ENCODE measurements at places on chromosomes 11 and 22.
A peak's percentile ranks its signal among the peaks of the same experiment; 100 is the strongest.

DNA sequence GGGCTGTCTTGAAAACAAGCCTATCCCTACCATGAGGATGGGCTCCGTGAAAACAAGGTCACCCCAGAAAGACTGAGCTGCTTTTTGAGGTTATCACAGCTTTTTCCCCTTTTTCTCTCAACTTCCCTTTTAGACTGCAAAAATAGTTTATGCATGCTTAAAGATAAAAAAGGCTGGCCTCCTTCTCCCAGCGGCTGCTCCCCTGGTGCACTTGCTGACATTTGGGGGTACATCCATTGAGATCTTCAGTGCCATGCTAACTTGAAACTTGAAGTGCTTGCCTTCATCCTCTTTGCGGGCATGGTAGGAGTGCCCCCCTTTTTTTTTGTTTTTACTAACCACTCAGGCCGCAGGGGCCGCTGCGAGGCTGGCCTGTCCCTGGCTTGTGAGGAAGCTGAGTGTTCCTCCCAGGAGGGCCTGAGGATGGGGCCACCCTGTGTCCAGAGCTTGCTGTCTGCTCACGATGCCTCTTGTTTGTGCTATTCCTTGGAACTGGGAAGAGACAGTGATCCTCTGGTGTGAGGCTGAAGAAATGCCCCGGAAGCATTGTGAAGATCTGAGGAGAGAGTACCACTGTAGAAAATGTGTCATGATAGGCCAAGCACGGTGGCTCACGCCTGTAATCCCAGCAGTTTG, 2.2 kb downstream of the TANGO2 start:
- no peak for DNase-seq

- DNase-seq: no peak
These were observed 25.3 kb downstream of the ABTB2 start for GRCh38 chr11:34332524-34332923.

DNA sequence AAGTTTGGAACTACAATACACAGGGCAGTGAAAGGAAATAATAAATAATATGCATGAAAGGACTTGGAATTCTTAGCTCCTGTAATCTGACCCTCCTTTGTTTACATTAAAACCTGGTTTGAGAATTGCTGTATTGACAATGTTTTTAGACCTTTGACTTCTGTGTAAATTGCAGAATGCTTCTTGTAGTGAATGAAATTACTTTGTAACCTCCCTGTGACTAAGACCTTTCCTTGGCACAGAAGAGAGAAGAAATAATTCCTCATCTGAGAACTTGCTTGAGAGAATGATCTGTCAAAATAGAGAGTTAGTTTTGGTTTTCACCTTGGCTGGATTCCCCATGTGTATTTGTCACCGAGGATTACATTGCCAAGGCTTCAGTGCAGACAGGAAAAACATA, 640.0 kb upstream of the ANO5 start:
- DNase-seq: no peak

GRCh38 chr11:78262691-78263090, 74.0 kb downstream of the USP35 start:
- DNase-seq: no peak

DNA sequence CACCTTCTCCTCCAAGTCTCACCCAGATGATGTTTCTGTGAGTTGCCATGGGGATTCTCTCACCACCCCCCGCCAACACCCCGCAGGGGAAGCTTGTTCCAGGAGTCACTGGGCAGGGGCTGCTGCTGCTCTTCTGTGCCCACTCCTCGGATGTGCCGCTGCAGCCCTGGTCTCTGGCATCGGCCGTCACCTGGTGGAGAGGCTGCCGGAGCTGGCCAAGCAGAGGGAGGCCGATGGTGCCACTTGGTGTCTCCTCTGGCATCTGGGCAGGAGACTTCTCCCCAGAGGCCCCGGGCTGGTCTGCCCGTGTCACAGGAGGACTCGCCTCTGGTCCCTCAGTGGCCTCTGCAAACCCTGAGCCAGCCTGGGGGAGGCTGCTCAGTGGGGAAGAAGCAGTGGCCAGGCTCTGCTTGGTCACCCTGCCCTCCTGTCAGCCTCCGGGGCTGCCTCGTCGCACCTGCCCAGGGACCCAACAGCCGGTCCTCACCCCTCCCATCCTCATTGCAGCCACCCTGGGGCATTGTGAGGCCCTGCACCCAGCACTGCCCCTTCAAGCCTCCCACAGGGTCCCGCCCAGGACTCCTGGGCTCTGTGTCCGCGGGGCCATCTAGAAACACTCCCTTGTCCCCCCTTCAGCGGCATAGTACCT, 424 bp upstream of the ADORA2A start:
- no peak for DNase-seq

GRCh38 chr11:73147771-73148681, 5.9 kb upstream of the FCHSD2 start:
- DNase-seq: no peak

DNA sequence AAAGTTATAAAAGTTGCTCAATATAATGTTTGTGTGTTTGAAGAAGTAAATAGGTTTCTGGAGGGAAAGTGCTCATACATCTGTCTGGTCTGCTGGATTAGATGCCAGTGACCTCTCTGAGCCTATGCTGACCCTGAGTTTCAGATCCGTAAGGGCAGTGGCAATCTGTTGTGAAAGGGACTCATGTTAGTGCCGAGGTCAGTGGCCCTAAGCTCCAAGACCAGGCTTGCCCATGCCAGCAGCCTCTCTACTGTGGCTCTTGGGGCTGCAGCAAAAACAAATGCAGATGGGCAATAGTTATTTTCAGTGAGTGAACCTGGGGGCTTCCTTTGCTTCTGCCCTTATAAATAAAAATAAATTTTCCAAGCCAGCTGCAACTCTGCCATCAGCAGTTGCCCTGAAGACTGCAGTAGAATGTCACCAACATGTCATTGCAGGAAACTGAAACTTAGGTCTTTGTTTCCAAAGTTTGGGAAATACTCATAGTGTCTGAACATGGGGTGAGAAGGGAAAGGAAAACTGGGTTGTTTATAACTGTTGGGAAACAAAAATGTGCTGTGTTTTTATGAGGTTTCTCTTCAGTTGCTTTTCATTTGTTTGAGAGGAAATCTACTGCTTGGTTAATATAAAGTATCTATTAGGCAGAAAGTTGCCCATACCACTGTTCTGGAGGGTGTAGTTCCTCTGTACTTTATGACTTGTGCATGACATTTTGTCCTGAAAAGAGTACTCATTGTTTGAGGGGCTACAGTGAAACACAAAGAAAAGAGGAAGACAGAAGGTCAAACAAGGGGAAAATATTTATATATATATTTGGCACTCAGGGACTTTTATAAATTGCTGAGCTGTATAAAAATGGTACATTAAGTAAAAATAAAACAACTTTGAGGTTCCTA, 9.5 kb upstream of the MS4A4E start:
- no peak for DNase-seq

DNA sequence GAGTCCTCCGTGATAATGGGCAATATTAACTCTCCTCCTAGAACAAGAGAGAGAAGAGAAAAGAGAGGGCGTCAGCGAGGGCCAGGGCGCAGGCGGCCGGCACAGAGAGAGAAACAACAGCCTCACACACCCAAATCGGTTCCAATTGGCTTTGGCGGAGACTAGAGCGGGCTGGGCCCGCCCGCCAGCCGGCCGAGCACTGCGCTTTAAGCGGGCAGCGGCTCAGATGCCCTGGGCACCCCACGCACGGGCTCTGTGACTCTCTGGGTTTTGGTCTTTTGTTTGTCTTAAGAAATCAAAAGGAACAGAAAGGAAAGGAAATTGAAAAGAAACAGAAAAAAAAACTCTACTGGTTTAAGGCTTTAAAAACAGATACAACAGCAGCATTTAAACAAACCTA, 17.0 kb downstream of the SLC22A12 start:
- DNase-seq: no peak

- DNase-seq: peak; percentile 69
These were observed 473 bp downstream of the FNBP4 start for GRCh38 chr11:47766509-47767227.

DNA sequence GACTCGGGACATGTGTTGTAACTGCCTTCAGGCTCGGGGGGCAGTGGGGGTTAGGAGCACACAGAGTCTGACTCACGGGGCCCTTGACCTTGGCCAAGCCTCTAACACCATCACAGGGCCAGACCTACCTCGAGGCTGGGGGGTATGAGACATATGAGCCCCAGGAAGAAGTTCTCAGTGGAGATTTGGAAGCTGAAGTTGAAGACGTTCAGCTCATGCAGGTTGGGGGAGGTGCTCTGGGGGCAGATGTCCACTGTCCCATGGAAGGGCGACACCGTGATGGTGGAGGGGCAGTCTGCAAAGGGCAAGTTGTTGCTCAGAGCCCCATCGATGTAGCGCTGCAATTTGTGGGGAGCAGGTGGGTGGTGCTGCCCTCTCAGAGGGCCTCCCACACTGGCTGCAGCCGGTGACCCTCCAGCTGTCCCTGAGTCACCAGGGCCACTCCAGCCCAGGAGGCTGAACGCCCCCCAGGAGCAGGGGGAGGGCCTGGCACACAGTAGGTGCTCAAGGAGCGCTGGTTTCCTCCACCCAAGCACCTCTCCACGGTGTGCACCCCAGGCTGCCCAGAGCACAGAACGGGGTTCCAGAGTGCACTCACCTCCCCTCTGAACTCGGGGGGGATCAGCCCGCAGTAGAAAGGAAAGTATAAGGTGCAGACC, 2.5 kb downstream of the PNPLA5 start:
- DNase-seq: no peak

DNA sequence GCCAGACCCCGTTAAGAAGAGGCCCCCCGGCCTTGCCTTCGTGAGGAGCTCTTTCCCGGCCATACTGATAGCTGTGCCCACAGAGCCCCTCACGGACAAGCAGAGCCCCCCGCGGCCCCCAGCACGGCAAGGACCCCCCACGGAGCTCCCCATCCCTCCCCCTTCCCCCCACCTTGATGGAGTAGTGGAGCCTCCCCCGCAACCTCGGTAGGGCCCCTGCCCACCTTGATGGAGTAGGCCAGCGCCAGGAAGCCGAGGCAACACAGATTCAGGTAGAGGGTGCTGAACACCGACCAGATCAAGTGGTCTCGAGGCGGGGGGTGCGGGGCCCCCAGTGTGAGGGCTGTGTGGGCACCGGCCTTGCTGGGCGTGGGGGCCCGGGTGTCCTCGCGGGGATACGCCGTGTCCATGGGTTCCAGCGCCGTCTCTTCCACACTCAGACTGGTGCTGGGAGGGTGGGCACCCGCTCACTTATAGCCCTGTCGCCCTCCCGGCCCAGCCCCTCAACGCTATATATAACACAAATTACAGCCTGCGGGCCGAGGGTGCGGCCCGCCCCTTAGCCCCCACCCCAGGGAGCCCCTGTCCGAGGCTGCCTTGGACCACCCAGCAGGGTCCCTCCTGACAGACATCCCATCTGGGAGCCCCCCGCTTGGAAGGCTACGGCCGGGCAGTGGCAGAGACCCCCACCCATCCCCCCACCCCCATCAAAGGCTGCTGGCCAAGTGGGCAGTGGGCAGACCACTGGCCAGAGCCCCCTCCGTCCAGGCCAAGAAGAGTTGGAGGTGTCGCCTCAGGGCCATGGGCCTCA, at the start of gene IFITM5:
Gene IFITM5 (minus strand): TSS at position 446 of the 811 bp plus-strand sequence. CDS start 36 bp downstream, at position 410.
- no peak for DNase-seq

- no peak for DNase-seq
These were observed 33.6 kb downstream of the TBC1D22A start for GRCh38 chr22:46795845-46796565.

GRCh38 chr11:66495401-66495854, 15.0 kb upstream of the BBS1 start:
- DNase-seq: no peak

DNA sequence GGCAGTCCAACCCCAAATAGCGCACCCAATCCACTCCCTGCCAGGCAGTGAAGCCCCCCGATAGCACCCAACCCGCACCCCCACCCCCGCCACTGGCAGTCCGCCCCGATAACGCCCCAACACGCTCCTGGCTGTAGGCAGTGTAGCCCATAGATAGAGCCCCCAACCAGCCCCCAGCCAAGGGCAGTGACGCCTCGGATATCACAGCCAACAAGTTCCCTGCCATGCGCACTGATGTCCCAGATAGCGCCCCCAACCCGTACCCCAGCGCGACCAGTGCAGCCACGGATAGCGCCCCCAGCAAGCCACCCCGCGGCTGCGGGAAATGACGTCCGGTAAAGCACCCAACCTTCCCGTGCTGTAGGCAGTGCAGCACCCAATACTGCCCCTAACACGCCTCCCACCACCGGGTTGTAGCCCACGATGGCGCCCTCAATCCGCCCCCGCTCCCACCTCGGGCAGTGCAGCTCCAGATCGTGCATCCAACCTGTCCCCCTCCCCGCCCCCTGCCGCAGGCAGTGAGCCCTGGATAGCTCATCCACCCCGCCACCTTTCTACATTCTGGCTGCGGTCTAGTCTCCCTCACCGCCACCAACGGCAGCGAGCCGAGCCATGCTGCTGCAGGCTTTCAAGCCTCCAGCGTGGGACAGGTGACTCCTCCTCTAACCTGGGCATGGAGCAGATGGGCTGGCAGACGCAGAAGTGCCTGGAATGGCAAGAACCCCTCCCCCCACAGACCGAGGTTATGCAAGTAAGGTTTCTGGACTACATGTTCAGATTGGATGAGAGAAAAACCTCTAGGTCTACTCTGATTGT, 625 bp downstream of the RFPL2 start:
- DNase-seq: no peak

DNA sequence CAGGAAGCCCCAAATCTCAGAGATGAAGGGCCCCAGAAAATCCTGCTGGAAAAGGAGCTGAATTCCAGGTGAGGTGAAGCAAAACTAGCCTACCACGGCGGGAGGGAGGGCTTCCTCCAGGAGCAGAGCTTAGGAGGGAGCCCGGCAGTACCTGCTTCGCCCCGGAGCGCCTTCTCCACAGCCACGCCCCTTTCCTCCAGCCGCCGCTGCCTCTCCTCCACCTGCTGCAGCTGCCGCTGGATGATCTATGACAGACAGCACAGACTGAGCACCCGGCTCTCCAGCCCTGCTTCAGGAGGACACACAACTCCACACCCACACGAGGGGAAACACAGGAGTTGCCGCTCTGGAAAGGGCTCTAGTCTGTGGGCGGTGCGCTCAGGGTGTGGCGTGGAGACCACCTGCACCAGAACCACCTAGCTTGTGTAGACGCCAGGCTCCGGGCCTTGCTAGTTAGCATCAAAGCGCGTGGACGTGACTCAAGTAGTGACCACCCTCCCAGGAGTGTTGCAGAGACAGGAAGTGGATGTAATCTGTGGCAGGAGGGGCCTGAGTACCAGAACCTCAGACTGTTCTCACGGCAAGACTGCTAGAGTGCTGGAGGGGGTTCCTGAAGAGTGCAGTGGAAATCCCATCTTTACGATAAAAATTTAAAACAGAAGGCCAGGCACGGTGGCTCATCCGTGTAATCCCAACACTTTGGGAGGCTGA, 34.6 kb upstream of the BID start:
- no peak for DNase-seq

DNA sequence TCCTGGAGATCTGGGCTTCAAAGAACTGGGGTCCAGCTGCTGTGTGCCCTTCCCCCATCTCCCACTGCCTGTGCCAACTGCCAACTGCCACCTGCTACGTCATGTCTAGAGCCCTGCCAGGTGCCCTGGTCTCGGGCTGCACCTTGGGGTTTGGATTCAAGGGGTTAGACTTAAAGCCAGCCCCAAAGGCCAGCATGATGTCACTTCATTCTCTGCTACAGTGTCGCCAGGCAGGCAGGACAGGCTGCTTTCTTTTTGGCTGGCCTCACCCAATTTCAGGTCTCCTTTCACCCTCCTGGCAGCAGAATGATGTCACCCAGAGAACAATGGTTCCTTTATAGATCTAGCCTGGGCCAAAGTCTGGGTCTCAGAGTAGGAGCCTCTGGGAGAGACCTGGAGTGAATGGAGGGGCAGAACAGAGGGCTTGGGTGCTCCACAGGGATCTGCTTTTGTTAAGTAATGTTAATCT, 79.5 kb upstream of the CRYBB3 start:
- DNase-seq: no peak

- no peak for DNase-seq
These were observed 109.1 kb downstream of the RASSF10 start for GRCh38 chr11:13118194-13118593.

All from activated CD8-positive, alpha-beta memory T cell treated with anti-CD3 and anti-CD28 coated beads for 4 hours (primary cell).